ENCODE measurements at places on chromosomes 16 and 17. TPM values are rescaled to one million over a fixed set of nuclear protein-coding genes. Genes with fewer than 3 reads are reported as not detected.

MYH1 gene
- not detected for total RNA-seq

MT1X gene
- 50.2 TPM for total RNA-seq

GRCh38 chr16:10611825-10612342, 31.5 kb upstream of the EMP2 start:
- no peak for DNase-seq
- peaks cover 3% of the 10 kb centered on the region for H3K4me1 ChIP-seq
- no peak overlapping the region for H3K27ac ChIP-seq

TNP2 gene
- total RNA-seq: not detected

DNA sequence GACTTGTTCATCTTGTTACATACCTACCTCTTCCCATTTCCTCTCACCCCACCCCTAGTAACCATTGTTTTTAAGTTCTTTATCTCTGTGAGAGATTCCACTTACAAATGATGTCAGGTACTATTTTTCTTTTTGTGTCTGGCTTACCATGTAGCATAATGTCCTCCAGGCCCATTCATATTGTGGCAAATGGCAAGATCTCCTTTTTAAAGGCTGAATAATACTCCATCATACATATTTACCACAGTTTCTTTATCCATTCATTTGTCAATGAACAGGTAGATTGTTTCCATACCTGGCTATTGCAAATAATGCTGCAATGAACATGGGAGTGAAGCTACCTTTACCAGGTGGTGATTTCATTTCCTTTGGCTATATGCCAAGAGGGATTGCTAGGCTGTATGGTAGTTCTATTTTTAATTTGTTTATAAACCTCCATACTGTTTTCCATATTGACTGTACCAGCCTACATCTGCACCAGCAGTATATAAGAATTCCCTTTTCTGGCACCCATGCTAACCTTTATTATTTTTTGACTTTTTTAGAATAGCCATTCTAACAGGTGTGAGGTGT, 53.9 kb downstream of the NSRP1 start:
- H3K27ac ChIP-seq: no peak overlapping the region
- peaks cover 6% of the 10 kb centered on the region for H3K36me3 ChIP-seq
- H3K4me1 ChIP-seq: no peaks in the 10 kb centered on the region
- no peak overlapping the region for H3K4me3 ChIP-seq

Measured in HCT116 (cell line).